ENCODE measurements at places on chromosomes 4 and X. TPM values are rescaled to one million over a fixed set of nuclear protein-coding genes. Genes with fewer than 3 reads are reported as not detected.
A peak's percentile ranks its signal among the peaks of the same experiment; 100 is the strongest.

DNA sequence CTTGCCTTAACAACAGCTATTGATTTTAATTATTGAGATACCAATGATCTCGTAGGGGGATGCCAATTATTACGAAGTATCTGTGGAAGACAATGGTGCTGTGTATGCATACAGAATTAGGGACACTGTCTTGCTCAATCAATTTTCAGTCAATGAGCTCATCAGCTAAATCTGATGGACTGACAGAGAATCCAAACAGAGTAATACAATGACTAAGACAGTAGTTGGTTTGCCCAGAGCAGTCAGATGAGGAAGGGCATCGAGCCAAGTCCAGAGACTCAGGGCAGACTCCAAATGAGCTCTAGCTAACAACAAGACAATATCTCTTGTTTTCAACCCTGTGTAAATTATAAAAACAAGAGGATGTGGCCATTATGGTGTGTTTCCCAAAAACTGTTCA is 14.7 kb upstream of the GSX2 start:
- no peak overlapping the region for H3K27ac ChIP-seq
- no peaks in the 10 kb centered on the region for H3K36me3 ChIP-seq

GRCh38 chrX:150200820-150201287 is 162.3 kb upstream of the MAMLD1 start:
- no peaks in the 10 kb centered on the region for H3K36me3 ChIP-seq
- peaks cover 8% of the 10 kb centered on the region for H3K4me1 ChIP-seq
- DNase-seq: no peak
- H3K27ac ChIP-seq: no peak overlapping the region
- H3K4me3 ChIP-seq: peak overlapping the region; percentile 22

DNA sequence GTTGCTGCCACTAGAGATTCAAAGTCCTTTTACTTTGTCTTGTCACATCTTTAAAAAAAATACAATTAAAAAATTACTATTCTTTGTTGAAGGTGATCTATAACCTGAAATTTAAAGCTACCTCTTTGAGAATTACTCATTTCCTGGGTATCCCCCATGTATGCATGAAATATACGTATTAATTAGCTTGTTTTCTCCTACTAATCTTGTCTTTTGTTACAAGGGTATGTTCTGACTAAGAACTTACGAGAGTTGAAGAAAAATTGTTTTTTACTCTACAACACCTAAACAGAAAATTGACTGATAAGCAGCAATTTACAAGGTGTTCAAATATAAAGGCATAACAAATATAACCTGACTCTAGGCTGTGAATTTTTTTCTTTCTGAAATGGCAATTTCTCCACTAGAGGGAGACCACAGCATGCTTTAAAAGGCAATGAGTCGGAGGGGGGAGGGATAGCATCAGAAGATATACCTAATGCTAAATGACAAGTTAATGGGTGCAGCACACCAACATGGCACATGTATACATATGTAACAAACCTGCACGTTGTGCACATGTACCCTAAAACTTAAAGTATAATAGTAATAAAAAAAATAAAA is 249.6 kb downstream of the OPHN1 start:
- H3K27ac ChIP-seq: no peak overlapping the region
- H3K27me3 ChIP-seq: no peaks in the 10 kb centered on the region
- no peaks in the 10 kb centered on the region for H3K36me3 ChIP-seq
- no peak for DNase-seq

DNA sequence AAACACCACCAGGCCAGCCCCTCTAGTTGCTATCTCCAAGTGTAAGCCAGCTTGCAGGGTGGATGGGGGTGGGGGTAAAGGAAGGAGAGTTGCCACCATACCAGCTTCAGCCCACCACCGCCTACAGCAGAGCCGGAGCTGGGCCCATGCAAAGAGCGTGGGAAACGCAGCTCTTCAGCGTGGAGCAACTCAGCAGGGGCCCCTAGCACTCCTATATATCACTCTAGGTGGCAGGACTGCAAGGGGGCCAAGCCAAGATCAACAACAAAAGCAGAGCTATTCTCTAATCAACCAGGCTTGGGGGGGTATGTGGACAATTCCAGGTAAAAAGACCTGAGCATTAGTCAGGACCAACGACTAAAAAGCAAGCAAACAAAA is 35.5 kb upstream of the IQSEC2 start:
- H3K36me3 ChIP-seq: no peaks in the 10 kb centered on the region
- H3K4me1 ChIP-seq: peaks cover 14% of the 10 kb centered on the region
- peaks cover 5% of the 10 kb centered on the region for H3K27me3 ChIP-seq
- no peak overlapping the region for H3K27ac ChIP-seq

The F9 gene
- not detected for total RNA-seq
